ENCODE measurements at places on chromosomes 4 and X. TPM values are rescaled to one million over a fixed set of nuclear protein-coding genes. Genes with fewer than 3 reads are reported as not detected.

LRRC66 gene
- 0.07 TPM for total RNA-seq

HMGB3 gene
- 29.6 TPM for total RNA-seq

NALF2 gene
- total RNA-seq: 0.46 TPM

SRPK3 gene
- total RNA-seq: not detected

GRCh38 chr4:184952522-184952921, 65.8 kb upstream of the HELT start:
- no peaks in the 10 kb centered on the region for H3K4me1 ChIP-seq
- no peak overlapping the region for H3K27ac ChIP-seq
- no peaks in the 10 kb centered on the region for H3K36me3 ChIP-seq

DNA sequence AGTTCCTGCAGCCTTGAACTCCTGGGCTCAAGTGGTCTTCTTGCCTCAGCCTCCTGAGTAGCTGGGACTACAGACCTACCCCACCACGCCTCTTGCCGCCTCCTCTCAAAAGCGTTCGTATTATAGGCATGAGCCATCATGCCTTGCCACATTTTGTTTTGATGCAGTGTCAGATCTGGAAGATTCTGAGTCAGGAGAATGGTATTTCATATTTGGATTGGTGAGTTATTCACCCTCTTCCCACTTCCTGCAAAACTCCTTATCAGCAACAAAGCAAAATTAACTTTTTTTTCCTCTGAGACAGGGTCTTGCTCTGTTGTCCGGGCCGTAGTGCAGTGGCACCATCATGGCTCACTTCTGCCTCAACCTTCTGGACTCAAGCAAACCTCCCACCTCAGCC, 29.6 kb downstream of the REST start:
- no peaks in the 10 kb centered on the region for H3K36me3 ChIP-seq
- H3K27ac ChIP-seq: no peak overlapping the region
- no peak overlapping the region for H3K4me3 ChIP-seq
- H3K27me3 ChIP-seq: no peaks in the 10 kb centered on the region

GRCh38 chr4:98421111-98421510, 159.9 kb downstream of the RAP1GDS1 start:
- H3K36me3 ChIP-seq: peaks cover 21% of the 10 kb centered on the region
- H3K27me3 ChIP-seq: no peaks in the 10 kb centered on the region
- no peak overlapping the region for H3K27ac ChIP-seq

GRCh38 chr4:55445921-55446577, 50.3 kb downstream of the TMEM165 start:
- H3K4me1 ChIP-seq: peaks cover 4% of the 10 kb centered on the region
- H3K27me3 ChIP-seq: no peaks in the 10 kb centered on the region
- H3K4me3 ChIP-seq: no peak overlapping the region
- H3K27ac ChIP-seq: no peak overlapping the region
- no peak for DNase-seq

DNA sequence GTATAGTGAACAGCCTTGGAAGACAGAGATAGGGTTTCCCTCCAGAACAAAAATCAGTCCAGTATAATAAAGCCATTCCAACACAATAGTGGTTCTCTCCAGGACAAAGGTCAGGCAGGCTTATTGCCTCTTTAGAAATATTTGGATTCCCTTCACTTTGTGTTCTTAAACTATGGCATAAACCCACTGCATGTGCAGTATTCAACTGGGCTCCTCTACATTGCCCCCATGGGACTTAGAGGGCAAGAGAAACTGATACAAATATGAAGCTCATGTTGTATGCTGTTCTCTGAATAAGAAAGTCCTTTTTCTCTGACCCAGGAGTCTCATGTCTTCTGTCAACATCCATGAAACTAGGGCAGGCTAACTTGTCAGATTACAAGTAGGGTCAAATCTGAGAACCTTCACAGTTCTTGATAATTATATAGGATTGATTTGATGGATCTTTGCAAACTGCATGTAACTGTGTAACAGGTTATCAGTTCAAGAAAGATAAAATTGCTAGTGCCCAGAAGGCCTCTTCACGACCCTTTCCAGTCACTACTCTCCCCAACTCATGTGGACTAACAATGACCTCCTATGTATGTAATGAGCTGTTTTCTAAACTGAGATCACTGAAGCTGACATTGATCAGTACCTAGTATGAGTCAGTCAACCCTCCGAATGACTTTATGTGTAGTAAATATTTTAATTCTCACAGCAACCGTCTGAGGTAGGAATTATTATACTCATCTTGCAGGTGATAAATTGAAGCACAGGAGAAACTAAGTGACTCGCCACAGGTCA, 31.9 kb upstream of the FAM9C start:
- no peak for DNase-seq
- no peak overlapping the region for H3K4me3 ChIP-seq
- no peaks in the 10 kb centered on the region for H3K27me3 ChIP-seq
- H3K4me1 ChIP-seq: peaks cover 75% of the 10 kb centered on the region
- H3K36me3 ChIP-seq: no peaks in the 10 kb centered on the region

DNA sequence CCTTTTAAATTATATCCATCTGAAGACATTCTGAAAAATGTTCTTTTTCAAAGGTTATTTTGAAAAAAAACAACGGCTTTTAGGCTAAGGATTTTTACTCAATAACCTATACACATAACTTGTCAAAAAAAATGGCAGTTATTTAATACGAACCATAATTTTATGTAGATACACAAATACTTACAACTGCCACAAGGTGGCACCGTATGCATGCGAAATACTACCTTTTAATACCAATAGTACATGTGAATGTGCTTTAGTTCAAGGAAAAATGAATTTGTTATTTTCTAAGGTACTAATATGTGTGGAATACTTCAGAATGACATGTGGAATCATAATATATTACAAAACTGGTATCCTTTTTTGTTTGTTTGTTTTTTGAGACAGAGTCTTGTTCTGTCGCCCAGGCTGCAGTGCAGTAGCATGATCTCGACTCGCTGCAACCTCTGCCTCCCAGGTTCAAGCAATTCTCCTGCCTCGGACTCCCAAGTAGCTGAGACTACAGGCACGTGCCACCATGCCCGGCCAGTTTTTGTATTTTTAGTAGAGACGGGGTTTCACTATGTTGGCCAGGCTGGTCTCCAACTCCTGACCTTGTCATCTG, 4.6 kb upstream of the MAD2L1 start:
- H3K36me3 ChIP-seq: no peaks in the 10 kb centered on the region
- H3K4me3 ChIP-seq: no peak overlapping the region
- no peaks in the 10 kb centered on the region for H3K27me3 ChIP-seq
- H3K27ac ChIP-seq: no peak overlapping the region

GRCh38 chrX:134692990-134693389, 34.7 kb upstream of the PLAC1 start:
- H3K27ac ChIP-seq: no peak overlapping the region
- H3K4me3 ChIP-seq: no peak overlapping the region
- no peak for DNase-seq

DNA sequence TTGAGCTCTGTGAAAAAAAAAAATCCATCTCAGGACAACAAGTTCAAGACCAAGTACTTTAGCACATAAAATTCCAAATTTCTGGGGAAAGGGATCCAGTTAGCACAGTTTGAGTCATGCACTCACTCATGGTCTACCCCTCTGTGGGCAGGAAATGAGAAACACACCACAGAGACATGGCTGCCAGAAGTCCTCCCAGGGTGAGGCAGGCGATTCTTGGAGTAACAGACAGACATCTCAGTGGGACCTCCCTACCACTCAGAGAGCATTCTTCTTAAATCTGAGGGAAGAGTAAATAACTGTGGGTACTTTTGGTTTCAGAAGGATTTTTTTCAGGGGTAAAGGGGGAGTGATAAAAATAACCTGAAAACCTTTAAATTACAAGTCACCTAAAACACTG, 14.1 kb downstream of the CXCL1 start:
- no peak overlapping the region for H3K27ac ChIP-seq
- no peaks in the 10 kb centered on the region for H3K4me1 ChIP-seq
- DNase-seq: no peak
- H3K36me3 ChIP-seq: no peaks in the 10 kb centered on the region
- no peak overlapping the region for H3K4me3 ChIP-seq

GRCh38 chr4:116272336-116272735, 813.0 kb downstream of the TRAM1L1 start:
- H3K4me1 ChIP-seq: no peaks in the 10 kb centered on the region
- no peaks in the 10 kb centered on the region for H3K27me3 ChIP-seq
- DNase-seq: no peak
- H3K36me3 ChIP-seq: no peaks in the 10 kb centered on the region
- no peak overlapping the region for H3K4me3 ChIP-seq

- peaks cover 25% of the 10 kb centered on the region for H3K4me1 ChIP-seq
- peak overlapping the region; percentile 87 for H3K4me3 ChIP-seq
- H3K27me3 ChIP-seq: no peaks in the 10 kb centered on the region
- no peaks in the 10 kb centered on the region for H3K36me3 ChIP-seq
- peak overlapping the region; percentile 86 for H3K27ac ChIP-seq
- DNase-seq: no peak
Measured at GRCh38 chr4:165328101-165328425, 594 bp downstream of the MSMO1 start.

DNA sequence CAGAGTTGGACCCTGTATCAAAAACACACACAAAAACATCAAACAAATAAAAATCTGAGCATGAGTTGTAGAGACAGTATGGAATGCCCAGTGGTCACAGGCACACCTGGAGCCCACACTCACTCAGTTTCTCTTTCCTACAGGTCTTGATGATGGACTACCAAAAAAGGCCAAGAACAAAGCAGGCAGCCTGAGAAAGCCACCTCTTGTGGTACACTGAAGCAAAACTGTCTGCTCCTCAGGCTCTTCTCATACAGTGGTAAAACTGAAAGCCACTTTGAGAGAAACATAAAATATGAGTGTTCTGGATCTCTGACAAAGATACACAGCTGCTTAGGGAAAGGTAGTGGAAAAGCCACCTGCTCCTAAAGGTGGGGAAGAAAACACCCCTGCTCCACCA, 1206.9 kb downstream of the FSTL5 start:
- no peaks in the 10 kb centered on the region for H3K4me1 ChIP-seq
- no peak overlapping the region for H3K27ac ChIP-seq
- no peaks in the 10 kb centered on the region for H3K27me3 ChIP-seq
- DNase-seq: no peak

- no peak for DNase-seq
- H3K27me3 ChIP-seq: no peaks in the 10 kb centered on the region
- no peaks in the 10 kb centered on the region for H3K36me3 ChIP-seq
- H3K4me1 ChIP-seq: no peaks in the 10 kb centered on the region
- H3K4me3 ChIP-seq: no peak overlapping the region
- no peak overlapping the region for H3K27ac ChIP-seq
Measured at GRCh38 chrX:109855501-109855900, 122.4 kb upstream of the ACSL4 start.

GRCh38 chr4:54231768-54232688, 2.9 kb downstream of the PDGFRA start:
- H3K27ac ChIP-seq: no peak overlapping the region
- H3K4me1 ChIP-seq: peaks cover 22% of the 10 kb centered on the region
- no peaks in the 10 kb centered on the region for H3K36me3 ChIP-seq
- H3K4me3 ChIP-seq: no peak overlapping the region
- H3K27me3 ChIP-seq: peaks cover 50% of the 10 kb centered on the region

GRCh38 chr4:1626941-1627340, 57.2 kb downstream of the FAM53A start:
- H3K36me3 ChIP-seq: no peaks in the 10 kb centered on the region
- DNase-seq: no peak
- no peaks in the 10 kb centered on the region for H3K4me1 ChIP-seq
- no peaks in the 10 kb centered on the region for H3K27me3 ChIP-seq
- no peak overlapping the region for H3K4me3 ChIP-seq

DNA sequence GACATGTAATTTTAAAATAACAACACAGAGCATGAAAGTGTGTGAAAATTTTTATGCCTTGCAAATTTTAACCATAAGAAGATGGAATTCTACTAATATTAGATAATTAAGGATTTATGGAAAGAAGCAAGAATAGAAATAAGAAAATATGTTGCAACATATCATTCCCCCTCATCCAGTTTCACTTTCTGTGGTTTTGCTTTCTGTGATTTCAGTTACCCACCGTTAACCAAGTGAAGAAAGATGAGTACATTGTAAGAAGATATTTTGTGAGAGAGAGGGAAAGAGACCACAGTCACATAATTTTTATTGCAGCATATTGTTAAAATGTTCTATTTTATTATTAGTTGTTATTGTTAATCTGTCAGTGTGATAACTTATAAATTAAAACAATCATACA, 77.9 kb downstream of the ADAM29 start:
- H3K27ac ChIP-seq: no peak overlapping the region
- H3K36me3 ChIP-seq: no peaks in the 10 kb centered on the region
- H3K4me3 ChIP-seq: no peak overlapping the region
- no peaks in the 10 kb centered on the region for H3K27me3 ChIP-seq

GRCh38 chr4:153936121-153936520, 147.2 kb upstream of the SFRP2 start:
- no peaks in the 10 kb centered on the region for H3K36me3 ChIP-seq
- peaks cover 3% of the 10 kb centered on the region for H3K27me3 ChIP-seq
- no peak overlapping the region for H3K4me3 ChIP-seq
- no peak overlapping the region for H3K27ac ChIP-seq
- DNase-seq: no peak
